Fibroblast of pulmonary artery (primary cell): ENCODE measurements at places on chromosomes 5 and 9.

DNA sequence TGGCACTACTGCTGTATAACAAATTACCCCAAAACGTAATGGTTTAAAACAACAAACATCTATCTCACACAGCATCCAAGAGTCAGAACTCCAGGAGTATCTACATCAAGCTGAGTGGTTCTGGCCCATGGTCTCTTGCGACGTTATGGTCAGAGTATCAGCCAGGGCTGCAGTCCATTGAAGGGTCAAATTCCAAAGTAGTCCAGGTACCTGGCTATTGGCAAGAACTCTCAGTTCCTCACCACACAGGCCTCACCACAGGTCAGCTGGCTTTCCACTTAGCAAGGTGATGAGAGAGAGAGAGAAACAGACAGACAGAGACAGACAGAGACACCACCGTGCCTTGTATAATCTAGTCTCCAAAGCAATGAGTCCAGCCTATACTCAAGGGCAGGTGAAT is 22.6 kb downstream of the EPB41L4A start:
- no peak for DNase-seq

- DNase-seq, result peak; percentile 94
Measured at GRCh38 chr5:90111364-90112032, 298.1 kb downstream of the CETN3 start.

- peak; percentile 8 for DNase-seq
Measured at GRCh38 chr9:17137566-17137965, 2.7 kb downstream of the CNTLN start.

DNA sequence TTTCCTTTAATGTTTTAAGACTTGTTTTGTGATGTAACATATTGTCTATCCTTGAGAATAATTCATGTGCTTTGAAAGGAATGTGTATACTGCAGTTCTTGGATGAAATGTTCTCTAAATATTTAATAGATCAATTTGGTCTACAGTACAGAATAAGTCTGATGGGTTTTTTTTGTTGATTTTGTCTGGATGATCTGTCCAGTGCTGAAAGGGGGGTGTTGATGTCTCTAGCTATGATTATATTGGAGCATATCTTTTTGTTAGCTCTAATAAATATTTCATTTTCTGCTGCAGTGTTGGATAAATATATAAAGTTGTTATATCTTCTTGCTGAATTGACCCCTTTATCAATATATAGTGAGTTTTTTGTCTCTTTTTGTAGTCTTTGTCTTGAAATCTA is 269.9 kb upstream of the TUSC1 start:
- DNase-seq, result no peak
